Esophagus muscularis mucosa (tissue), 4 donors: ENCODE measurements at places on chromosomes 11 and 22. TPM values are rescaled to one million over a fixed set of nuclear protein-coding genes. Genes with fewer than 3 reads are reported as not detected.

TMEM45B gene
- 0.66 TPM for total RNA-seq

CCDC73 gene
- not detected for total RNA-seq

PLEKHB1 gene
- 37.8 TPM for total RNA-seq

SCO2 gene
- total RNA-seq: not detected

SBF1 gene
- 69.6 TPM for total RNA-seq

LAYN gene
- 12.0 TPM for total RNA-seq

GVQW3 gene
- total RNA-seq: 1.6 TPM

- peak; percentile 93 for DNase-seq
- no peaks in the 10 kb centered on the region for H3K27me3 ChIP-seq
- H3K27ac ChIP-seq: peak overlapping the region; percentile 34
- no peaks in the 10 kb centered on the region for H3K36me3 ChIP-seq
- no peak overlapping the region for H3K4me3 ChIP-seq
Measured at GRCh38 chr11:123238297-123238696, 43.2 kb upstream of the CLMP start.

GRCh38 chr11:120610111-120610510 is 98.6 kb downstream of the GRIK4 start:
- H3K4me1 ChIP-seq: peaks cover 9% of the 10 kb centered on the region
- no peak for DNase-seq
- no peaks in the 10 kb centered on the region for H3K36me3 ChIP-seq

- H3K36me3 ChIP-seq: no peaks in the 10 kb centered on the region
- no peak overlapping the region for H3K4me3 ChIP-seq
- DNase-seq: no peak
- peaks cover 36% of the 10 kb centered on the region for H3K4me1 ChIP-seq
- H3K27ac ChIP-seq: no peak overlapping the region
Measured at GRCh38 chr11:95650276-95650675, 139.3 kb downstream of the FAM76B start.

GRCh38 chr11:69510471-69511357 is 29.3 kb downstream of the LINC01488 start:
- no peak overlapping the region for H3K4me3 ChIP-seq
- H3K4me1 ChIP-seq: peaks cover 11% of the 10 kb centered on the region
- no peaks in the 10 kb centered on the region for H3K27me3 ChIP-seq
- H3K27ac ChIP-seq: no peak overlapping the region

DNA sequence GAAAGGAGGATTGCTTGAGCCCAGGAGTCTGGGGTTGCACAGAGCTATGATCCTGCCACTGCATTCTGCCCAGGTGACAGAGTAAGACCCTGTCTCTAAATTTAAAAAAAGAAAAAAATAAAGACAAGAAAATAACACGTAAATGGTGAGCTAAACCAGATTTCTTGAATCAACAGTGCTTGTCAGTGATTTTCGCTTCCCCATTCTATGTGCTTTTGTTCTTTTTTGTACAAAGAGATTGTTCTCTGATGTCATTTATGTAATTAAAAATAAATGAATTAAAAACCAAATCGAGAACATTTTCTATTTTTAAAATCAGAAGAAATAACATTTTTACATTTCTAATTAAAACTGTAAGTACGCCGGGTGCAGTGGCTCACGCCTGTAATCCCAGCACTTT is 19.8 kb upstream of the SLC29A2 start:
- H3K4me3 ChIP-seq: no peak overlapping the region
- peaks cover 9% of the 10 kb centered on the region for H3K4me1 ChIP-seq
- no peak overlapping the region for H3K27ac ChIP-seq
- no peak for DNase-seq
- H3K36me3 ChIP-seq: no peaks in the 10 kb centered on the region
- peaks cover 14% of the 10 kb centered on the region for H3K27me3 ChIP-seq

GRCh38 chr22:37782340-37783168 is 25.2 kb upstream of the GCAT start:
- no peaks in the 10 kb centered on the region for H3K36me3 ChIP-seq
- H3K27ac ChIP-seq: no peak overlapping the region
- peaks cover 3% of the 10 kb centered on the region for H3K4me1 ChIP-seq
- no peaks in the 10 kb centered on the region for H3K27me3 ChIP-seq
- no peak for DNase-seq

GRCh38 chr11:122215244-122215992 is 99.4 kb upstream of the BLID start:
- H3K4me1 ChIP-seq: peaks cover 18% of the 10 kb centered on the region
- no peak overlapping the region for H3K4me3 ChIP-seq
- peak overlapping the region; percentile 29 for H3K27ac ChIP-seq
- no peaks in the 10 kb centered on the region for H3K27me3 ChIP-seq

GRCh38 chr11:41040474-41040873 is 419.0 kb downstream of the LRRC4C start:
- no peaks in the 10 kb centered on the region for H3K27me3 ChIP-seq
- no peak overlapping the region for H3K27ac ChIP-seq
- no peaks in the 10 kb centered on the region for H3K36me3 ChIP-seq
- no peak overlapping the region for H3K4me3 ChIP-seq
- DNase-seq: no peak

DNA sequence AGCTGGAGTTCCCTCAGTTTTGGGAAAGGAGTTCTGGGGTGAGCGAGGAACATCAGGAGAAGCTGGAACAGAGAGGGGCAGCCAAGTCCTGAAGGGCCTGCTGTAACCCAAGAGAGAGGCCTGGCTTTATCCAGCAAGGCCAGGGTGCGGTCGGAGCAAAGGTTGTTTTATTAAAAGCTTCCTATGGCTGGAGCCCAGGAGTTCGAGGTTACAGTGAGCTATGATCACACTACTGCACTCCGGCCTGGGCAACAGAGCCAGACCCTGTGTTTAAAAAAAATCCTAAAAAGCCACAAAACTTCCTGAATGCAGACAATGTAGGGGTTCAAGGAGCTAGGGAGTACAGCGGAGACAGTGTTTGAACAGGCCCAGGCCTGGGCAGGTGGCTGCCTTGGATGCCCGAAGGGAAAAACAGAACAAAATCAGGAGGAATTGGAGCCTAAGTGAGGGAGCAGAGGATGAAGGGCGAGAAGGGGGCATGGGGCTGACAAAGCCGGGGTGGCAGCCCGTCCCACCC is 22.2 kb upstream of the MALAT1 start:
- peak overlapping the region; percentile 66 for H3K4me3 ChIP-seq
- H3K27ac ChIP-seq: peak overlapping the region; percentile 95
- peaks cover 72% of the 10 kb centered on the region for H3K4me1 ChIP-seq
- no peaks in the 10 kb centered on the region for H3K36me3 ChIP-seq
- H3K27me3 ChIP-seq: no peaks in the 10 kb centered on the region

DNA sequence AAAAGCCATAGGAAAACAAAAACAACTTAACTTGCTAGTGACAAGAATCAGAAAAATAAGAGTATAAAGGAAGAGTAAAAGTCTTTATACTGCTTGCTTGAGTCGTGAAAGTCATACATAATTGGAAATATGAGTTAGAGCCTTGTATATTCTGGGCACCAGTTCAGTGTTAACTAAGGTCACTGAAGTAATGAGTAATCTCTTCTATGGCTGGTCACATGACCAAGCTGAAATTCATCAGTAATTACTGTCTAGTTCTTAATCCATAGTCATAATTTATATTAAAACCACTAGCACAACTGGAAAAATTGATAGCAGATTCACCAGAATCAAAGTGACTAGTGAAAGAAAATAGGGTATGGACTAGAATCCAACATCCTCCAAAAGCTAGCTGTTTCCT is 84.4 kb upstream of the SLC5A12 start:
- H3K27ac ChIP-seq: no peak overlapping the region
- no peak for DNase-seq
- no peak overlapping the region for H3K4me3 ChIP-seq

DNA sequence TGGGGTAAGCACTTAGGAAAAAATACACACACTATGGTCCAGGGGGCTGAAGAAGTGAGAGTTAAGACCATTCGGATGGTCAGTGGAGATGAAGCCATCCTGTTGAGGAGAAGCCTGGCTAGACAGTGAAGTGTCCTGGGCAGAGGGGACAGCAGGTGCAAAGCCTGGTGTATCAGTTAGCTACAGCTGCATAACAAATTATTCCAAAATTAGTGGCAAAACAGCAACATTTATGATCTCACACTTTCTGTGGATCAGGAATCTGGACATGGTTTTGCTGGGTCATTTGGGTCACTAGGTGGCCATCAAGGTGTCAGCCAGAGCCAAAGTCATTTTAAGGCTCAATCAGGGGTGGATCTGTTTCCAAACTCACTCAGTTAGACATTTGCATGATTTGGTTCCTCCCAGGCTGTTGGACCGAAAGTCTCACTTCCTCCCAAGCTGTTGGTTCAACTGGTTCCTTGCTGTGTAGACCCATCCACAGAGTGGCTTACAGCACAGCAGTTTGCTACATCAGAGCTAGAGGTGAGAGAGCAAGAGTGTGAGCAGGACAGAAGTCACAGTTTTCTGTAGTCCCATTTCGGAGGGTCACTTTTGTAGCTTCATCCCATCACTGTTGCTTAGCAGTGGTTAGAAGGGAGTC is 80.1 kb upstream of the ALX4 start:
- H3K36me3 ChIP-seq: no peaks in the 10 kb centered on the region
- H3K27ac ChIP-seq: no peak overlapping the region
- DNase-seq: no peak
- H3K4me1 ChIP-seq: no peaks in the 10 kb centered on the region
- no peaks in the 10 kb centered on the region for H3K27me3 ChIP-seq

DNA sequence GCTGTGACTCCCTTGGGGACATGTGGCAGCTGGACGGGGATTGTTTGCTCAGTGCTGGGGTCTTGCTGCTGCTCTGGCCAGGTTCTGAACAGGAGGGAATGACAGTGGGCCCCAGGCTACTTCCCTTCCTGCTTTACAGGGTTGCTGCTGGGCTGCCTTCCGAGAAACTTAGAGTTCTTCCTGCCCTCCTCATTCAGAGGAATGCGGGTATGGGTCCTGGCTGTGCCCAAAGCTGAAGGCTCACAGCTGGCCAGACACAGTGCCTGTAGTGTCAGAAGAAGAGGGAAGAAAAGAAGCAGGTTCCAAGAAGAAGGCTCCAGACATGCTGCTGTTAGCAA is 108.3 kb upstream of the PARVA start:
- H3K27me3 ChIP-seq: no peaks in the 10 kb centered on the region
- peaks cover 29% of the 10 kb centered on the region for H3K4me1 ChIP-seq
- no peak overlapping the region for H3K4me3 ChIP-seq
- no peak for DNase-seq

DNA sequence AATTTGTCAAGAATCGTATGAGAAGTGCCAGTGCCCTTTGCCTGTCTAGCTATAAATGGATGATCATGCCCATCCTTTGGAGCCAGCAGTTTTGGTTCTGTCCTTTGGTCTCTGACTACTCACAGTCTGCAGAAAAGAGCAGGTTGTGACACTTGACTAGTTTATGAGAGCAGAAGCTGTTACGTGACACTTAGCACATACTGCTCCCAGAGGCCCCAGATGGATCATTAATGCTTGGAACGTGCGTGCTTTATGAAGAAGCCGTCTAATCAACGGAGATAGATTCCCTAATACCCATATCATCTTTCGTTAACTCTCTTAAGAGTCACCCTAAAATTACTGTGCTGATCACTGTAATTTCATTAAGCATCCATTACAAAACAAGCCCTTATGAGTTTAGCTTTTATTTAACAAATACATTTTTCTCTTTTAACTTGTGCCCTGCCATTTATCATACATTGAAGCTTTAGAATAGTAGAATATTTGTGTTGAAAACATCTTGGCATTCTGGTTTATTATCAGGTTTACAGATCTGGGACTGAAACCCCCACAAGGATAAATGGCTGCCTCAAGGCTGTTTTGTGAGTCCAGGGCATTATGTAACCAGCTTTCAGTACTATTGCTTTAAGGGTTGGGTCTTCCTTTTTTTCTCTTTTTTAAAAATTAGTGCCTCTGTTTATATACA is 47.0 kb upstream of the ADORA2A start:
- peaks cover 29% of the 10 kb centered on the region for H3K36me3 ChIP-seq
- no peaks in the 10 kb centered on the region for H3K27me3 ChIP-seq
- H3K4me1 ChIP-seq: peaks cover 3% of the 10 kb centered on the region

GRCh38 chr22:41910050-41911000 is 4.5 kb downstream of the SHISA8 start:
- DNase-seq: no peak
- H3K27ac ChIP-seq: no peak overlapping the region
- H3K4me3 ChIP-seq: peak overlapping the region; percentile 43
- peaks cover 20% of the 10 kb centered on the region for H3K36me3 ChIP-seq
- H3K4me1 ChIP-seq: peaks cover 44% of the 10 kb centered on the region

DNA sequence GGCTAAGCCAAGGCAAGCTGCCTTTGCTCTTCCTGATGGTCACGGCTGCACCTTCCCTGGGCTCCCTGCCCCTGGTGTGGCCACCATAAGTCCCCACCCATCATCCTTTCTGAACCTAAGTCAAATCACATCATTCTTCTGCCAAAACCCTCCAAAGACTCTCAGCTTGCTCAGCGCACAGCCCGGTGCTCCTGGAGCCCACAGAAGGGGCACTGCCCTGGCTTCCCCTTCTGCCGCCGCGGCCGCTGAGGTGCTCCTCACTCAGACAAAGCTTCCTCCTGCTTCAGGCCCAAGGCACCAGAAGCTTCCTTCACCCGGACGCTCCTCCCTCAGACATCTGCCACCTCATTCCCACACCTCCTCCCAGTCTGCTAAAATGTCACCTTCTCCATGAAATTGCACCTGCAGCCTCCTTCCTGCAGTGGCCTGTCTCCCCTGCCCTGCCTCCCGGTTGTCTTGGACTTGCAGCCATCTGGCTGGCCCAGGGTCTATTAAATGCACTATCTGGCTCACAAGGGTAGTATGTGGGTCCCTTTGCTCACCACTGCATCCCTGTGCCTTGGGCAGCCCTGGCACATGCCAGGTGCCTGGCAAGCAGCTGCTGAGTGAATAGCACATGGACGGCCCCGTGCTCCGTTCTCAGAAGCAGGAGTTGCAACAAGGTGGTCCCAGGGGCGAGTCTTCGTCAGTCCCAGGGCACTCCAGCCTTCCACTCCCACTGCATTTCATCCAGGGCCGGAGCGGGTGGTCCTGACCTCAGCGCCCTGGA is 108.2 kb downstream of the WNT7B start:
- peaks cover 60% of the 10 kb centered on the region for H3K27me3 ChIP-seq
- no peak overlapping the region for H3K4me3 ChIP-seq
- DNase-seq: peak; percentile 45
- no peaks in the 10 kb centered on the region for H3K36me3 ChIP-seq
- H3K4me1 ChIP-seq: peaks cover 28% of the 10 kb centered on the region

- no peak overlapping the region for H3K27ac ChIP-seq
- no peak overlapping the region for H3K4me3 ChIP-seq
- H3K27me3 ChIP-seq: no peaks in the 10 kb centered on the region
- no peaks in the 10 kb centered on the region for H3K36me3 ChIP-seq
- no peak for DNase-seq
Measured at GRCh38 chr11:45844822-45845578, 2.3 kb upstream of the CRY2 start.

GRCh38 chr22:50414476-50415248 is 60.2 kb downstream of the SBF1 start:
- H3K36me3 ChIP-seq: peaks cover 63% of the 10 kb centered on the region
- H3K4me1 ChIP-seq: peaks cover 5% of the 10 kb centered on the region

DNA sequence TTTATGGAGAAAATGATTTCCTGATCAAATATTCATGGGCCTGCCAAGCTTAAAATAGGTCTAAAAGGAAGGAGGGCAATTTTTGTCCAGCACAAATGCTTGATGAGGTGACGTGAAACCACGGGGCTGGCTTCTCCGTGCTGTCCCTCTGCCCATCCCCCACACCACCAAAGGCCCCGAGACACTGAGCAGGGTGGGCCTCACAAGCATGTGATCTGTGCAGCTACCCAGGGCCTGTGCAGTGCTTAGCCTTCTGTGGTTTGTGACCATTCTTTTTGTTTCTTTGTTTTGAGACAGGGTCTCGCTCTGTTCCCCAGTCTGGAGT is 94.8 kb upstream of the RTL6 start:
- H3K4me1 ChIP-seq: no peaks in the 10 kb centered on the region
- H3K27me3 ChIP-seq: no peaks in the 10 kb centered on the region
- no peak for DNase-seq
- H3K4me3 ChIP-seq: no peak overlapping the region
